Astrocyte of the cerebellum (primary cell): ENCODE measurements at places on chromosomes 6 and 20.

GRCh38 chr6:142731611-142732010 is 213.4 kb downstream of the HIVEP2 start:
- no peak for DNase-seq

DNA sequence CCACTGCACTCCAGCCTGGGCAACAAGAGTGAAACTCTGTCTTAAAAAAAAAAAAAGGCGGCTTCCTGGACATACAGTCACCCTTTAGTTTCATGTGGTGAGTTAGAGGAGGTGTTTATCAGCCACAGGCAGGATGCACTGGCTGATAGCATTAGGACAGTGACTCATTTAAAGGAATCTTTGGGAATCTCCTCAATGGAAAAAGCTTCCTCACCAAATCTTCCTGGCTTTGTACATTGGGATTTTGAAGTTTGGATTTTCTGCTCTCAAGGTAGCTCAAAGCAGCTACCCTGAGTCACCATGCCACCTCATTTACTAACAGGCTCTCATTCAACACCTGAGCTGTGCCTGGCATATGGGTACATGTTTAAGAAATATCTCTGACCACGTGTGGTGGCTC is 20.2 kb downstream of the PRPH2 start:
- DNase-seq = no peak

GRCh38 chr6:75412969-75413662 is 80.5 kb downstream of the FILIP1 start:
- peak; percentile 43 for DNase-seq

DNA sequence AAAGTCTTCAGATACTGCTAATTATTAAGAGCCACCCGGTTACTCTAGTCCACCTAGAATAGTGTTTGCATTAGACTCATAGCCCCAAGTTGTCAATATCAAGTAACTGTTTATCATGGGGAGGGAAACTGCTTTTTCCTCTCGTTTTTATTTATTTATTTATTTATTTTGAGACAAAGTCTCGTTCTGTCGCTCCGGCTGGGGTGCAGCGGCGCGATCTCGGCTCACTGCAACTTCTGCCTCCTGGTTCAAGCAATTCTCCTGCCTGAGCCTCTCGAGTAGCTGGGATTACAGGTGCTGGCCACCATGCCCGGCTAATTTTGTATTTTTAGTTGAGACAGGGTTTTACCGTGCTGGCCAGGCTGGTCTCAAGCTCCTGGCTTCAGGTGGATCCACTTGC is 16.1 kb upstream of the CCDC170 start:
- DNase-seq = no peak

DNA sequence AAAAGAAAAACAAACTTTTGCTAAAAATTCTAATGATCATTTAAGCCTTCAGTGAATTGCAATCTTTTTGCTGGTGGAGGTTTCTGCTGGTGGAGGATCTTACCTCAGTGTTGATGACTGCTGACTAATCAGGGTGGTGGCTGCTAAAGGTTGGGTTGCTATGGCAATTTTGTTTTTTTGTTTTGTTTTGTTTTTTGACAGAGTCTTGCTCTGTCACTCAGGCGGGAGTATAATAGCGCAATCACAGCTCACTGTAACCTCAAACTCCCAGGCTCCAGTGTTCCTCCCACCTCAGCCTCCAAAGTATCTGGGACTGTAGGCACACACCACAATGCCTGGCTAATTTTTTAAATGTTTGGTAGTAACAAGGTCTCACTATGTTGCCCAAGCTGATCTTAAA is 94.7 kb downstream of the ANKRD6 start:
- DNase-seq = no peak

- no peak for DNase-seq
Observed at GRCh38 chr20:49659056-49659455, 54.6 kb downstream of the B4GALT5 start.

- no peak for DNase-seq
Observed at GRCh38 chr6:17662585-17662984, 44.1 kb downstream of the NUP153 start.

GRCh38 chr6:57109880-57110279 is 19.9 kb downstream of the ZNF451 start:
- no peak for DNase-seq

DNA sequence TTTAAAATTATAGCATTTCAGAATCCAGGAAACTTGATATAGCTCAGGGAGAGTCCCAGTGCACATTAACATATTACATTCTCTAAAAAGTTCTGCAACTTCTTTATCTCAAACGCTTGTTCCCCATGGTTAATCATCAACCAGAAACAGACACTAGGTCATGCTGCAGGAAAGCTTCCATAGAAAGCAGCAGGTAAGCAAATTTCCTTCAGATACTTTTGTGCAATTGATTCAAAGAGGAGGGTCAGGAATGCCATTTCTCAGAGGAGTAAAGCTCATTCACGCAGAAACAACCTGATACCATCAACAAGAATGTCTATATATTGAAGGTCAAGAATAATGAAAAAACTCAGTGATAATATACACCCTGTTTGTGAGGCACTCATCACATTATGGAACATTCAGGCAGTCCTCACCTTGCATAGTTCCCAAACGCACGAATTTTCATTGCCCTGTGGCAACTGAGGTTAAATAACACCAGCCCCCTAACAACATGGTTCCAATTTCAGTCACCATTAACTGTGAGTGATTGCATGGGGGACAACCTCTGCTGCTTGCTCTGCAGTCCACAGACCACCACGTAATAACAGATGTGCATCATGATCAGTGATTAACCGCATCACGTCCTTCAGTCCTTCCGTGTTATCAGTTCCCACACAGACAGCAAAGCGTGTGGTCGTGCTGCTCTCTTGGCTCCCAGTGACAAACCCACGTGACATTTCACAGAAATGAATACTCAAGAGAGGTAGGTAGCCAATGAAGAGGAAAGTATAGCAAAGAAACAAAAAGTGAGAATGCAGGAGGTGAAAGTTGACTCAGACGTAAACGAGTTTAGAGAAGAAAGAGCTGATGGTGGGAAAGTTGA is 95.7 kb downstream of the LY86 start:
- DNase-seq = no peak

- no peak for DNase-seq
Observed at GRCh38 chr6:34143196-34143883, 2.5 kb downstream of the GRM4 start.

GRCh38 chr20:60636417-60636816 is 615.6 kb upstream of the CDH4 start:
- no peak for DNase-seq

- DNase-seq = peak; percentile 67
Observed at GRCh38 chr20:4038047-4038459, 22.7 kb upstream of the RNF24 start.

DNA sequence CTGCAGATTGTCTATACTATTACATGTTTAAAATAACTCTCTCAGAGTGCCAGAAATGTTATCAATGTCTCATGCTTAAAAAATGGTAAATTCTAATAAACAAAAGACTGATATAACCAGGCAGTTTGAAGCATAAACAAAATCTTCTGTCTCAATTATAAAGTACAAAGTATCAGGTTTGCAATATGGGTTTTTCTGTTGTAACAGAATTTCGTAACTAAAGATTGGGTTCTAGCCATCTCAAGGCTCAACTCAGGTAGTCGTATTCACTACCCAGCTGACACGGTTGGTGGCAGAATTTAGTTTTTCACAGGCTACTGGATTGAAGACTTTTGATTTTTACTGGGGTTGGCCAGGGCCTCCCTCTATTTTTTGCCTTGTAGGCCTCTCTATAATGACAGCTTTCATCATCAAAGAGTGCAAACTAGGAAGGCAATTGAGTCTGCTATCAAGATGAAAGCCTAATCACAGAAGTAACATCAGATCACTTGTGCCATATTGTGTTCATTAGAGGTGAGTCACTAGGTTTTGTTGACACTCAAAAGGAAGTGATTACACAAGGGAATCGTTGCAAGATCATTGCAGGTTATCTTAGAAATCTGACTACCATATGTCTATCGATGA is 3.6 kb downstream of the CYP39A1 start:
- DNase-seq = no peak

GRCh38 chr6:4703382-4703781 is 72.8 kb upstream of the CDYL start:
- DNase-seq = no peak

DNA sequence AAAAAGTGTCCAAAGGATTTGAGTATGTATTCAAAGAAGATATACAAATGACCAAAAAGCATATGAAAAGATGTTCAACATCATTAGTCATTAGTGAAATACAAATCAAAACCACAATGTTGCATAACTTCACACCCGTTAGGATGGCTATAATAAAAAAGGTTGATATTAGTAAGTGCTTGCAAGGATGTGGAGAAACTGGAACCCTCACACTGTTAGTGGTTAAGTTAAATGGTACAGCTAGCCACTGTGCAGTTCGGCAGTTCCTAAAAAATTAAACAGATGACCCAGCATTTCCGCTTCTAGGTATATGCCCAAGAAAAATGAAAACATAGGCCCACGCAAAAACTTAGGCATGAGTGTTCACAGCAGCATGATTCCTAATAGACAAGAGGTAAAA is 38.6 kb downstream of the IBTK start:
- DNase-seq = no peak

DNA sequence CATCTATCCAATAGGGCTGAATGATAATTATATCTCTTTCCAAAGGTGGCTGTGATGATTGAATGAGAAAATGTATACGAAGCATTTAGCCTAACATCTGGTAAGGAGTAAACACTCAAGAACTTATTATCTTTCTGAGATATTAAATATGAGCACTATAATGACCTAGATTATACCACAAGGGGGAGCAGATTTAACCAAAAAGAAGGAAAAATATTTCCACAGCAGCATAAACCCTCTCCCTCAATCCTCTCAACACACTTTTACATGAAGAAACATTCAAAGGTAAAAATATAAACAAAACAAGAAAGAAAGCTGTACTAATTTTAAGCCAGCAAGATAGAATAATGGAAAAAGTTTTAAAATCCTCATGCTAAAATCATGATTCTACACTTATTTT is 68.4 kb downstream of the SHPRH start:
- DNase-seq = no peak
